ENCODE measurements at places on chromosomes 7 and 10. TPM values are rescaled to one million over a fixed set of nuclear protein-coding genes. Genes with fewer than 3 reads are reported as not detected.
A peak's percentile ranks its signal among the peaks of the same experiment; 100 is the strongest.

GRCh38 chr7:44531421-44532380 lies 9.4 kb downstream of the NPC1L1 start:
- DNase-seq, result no peak

DNA sequence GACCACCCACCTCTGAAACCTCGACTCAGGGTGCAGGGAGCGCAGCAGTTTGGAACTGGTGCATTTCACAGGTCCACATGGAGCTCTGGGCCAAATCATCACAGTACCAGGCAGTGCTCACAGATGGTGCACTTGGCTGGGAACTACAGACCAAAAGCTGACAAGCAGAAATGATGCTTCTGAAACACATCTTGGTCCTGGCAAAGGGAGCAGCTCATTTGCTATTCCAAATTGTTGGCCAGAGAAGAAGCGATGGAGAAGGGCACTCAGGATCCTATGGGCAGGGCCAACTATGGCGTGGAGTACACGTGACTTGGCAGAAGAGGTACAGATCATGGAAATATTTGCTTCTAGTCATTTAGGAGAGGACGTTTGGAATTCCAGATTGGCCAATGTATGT lies 383.9 kb downstream of the CALN1 start:
- no peak for DNase-seq

DNA sequence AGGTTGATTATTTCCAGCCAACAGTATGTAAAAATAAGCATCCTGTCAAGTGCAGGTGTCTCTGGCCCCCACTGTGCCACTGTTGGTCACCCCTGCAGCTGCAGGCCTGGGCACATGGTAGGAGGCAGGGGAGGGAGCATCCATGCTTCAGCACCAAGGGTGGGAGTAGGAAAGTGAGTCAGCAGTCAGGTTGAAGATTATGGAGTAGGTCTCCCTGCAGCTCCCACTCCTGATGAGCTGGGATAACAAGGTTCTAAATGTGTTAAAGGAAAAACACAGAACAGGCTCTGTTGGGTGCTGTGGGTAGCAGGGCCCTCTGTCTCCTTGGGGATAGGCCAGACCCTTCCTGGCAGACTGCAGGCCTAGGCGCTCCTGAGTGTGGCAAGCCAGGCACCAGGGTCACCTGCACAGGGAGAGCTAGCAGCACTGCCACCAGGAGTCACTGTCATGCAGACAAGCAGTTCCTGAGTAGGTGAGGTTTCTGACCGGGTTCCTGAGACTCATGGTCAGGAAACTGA lies 59.3 kb downstream of the NUDCD3 start:
- no peak for DNase-seq

DNA sequence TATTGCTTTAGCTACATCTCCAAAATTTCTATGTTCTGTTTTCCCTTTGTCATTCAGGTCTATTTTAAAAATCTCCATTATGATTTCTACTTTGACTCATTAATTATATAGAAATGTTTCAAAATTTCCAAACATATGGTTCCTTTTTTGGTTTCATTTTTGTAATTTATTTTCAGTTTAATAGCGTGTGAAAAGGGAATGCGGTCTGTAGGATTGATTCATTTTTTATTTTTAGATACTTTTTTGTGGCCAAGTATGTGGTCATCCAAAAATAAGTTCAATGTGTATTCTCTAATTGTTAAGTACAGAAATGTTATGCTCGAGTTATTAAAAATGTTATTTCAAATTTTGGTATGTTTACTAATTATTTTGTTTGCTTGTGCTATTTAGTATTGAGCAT lies 72.5 kb upstream of the ANKRD1 start:
- DNase-seq, result no peak

DNA sequence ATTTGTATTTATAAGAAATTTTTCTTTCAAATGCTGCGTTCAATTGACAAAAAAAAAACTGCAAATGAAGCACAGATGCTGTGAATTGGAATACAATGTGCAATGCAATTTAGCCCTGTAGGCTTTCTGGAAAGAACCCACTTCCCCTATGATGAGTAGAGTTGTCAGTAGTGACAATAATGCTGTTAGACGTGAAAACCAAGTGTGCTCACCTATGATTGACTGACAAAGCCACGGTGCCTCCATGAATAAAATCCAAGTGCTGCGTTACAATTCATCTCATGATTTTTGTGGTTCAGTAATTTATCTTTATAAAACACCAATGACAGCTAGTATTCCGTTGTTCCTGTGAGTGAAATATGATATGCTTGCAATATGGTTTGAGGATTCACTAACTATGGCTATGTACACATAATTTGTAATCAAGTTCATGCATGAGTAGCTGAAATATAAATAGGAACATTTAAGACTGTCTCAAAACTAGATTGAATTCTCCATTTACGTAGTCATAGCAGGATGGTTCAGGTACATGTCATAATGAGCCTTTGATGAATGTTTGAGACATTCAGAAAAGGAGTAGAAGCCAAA lies 1160.3 kb downstream of the CNTNAP2 start:
- DNase-seq, result no peak

GRCh38 chr7:120588416-120588815 lies 269.5 kb downstream of the TSPAN12 start:
- no peak for DNase-seq

- no peak for DNase-seq
These were observed 16.4 kb downstream of the PRSS2 start for GRCh38 chr7:142787034-142787768.

- no peak for DNase-seq
These were observed 116.9 kb upstream of the GJD4 start for GRCh38 chr10:35488228-35488627.

NKX1-2 gene
- total RNA-seq, result not detected

- peak; percentile 76 for DNase-seq
These were observed 20.3 kb downstream of the ASB13 start for GRCh38 chr10:5645944-5646617.

DNA sequence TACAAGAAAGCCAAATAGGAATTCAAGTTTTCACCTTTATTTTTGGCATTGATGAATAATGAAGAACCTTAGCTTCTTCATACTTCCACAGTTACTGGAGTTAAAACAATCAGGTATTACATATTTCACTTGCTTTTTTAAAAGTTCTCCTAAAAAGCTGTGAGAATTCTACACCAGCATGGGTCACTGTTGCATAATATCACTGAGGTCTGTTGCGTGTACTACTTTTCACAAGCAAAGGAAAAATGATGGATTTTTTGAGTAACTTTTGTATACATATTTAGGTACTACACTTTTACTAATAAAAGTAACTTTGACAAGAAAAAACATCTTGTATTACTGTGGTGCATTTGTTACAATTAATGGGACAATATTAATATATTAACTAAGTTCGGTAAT lies 15.2 kb downstream of the FAM24B start:
- no peak for DNase-seq

DNA sequence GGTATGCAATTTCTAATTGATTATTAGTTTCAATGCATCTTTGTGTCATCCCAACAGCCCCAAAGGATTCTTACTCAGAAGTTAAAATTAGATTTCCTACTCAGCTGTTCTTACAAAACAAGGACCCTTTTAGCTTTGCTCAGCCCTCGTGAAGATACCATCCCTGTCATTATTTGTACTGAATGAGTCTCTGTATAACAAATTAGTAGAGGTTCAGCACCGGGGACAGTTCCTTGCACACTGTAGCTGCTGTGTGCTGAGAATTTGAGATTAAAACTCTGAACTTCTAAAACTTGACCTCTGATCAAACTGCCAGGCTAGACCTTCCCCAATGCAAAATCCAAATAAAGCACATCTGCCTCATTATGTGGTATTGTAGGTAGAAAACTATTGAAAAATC lies 299.1 kb downstream of the LHFPL3 start:
- no peak for DNase-seq

DNA sequence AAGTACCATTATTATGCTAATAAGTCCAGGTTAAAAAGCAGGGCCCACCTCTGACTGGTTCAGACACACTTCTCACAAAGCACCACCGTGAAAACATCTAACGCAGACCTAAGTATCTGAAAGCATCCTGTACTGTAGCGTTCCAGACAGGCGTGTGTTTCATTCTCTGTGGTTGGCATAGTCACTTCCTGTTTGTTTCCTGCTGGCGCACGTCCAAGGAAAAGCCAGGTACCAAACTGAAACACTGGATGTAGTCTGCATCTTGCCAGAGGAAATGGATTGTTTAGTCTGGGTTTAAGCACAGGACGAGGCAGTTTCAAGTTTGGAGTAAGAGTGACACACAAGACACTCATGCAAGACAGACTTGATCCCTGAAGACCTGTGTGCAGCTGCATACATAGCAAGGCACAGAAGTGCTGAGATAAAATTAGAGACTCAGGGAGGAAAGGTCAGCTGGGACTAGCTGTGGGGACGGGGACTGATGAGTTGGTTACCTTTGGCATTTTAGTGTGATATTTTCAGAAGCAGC lies 23.3 kb downstream of the BPGM start:
- DNase-seq, result peak; percentile 84

Measured in posterior vena cava (tissue), 2 donors.